Fibroblast of skin of abdomen (primary cell): ENCODE measurements at places on chromosomes 2 and 18.

- DNase-seq = no peak
Measured at GRCh38 chr2:37645836-37646235, 25.6 kb downstream of the CDC42EP3 start.

- no peak for DNase-seq
Measured at GRCh38 chr2:30692829-30693275, 114.4 kb downstream of the CAPN13 start.

DNA sequence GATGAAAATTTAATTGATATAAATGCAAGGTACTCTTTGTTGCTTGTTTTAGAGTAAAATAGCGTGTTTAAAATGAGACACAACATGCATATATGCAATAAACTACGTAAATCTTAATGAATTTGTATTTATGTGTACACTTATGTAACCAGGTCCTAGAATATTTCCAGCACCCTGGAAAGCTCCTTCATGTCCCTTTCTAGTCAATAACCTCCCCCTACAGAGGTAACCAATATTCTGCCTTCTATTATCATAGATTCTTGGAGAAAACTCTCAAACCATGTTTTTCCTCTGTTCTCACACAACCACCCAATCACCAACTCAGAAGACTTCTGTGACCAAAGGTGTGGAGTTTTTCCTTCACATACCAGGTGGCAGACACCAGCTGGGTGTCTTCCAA lies 79.6 kb upstream of the THUMPD2 start:
- no peak for DNase-seq

GRCh38 chr2:31703253-31703652 lies 122.5 kb upstream of the SRD5A2 start:
- no peak for DNase-seq

GRCh38 chr18:32958746-32959145 lies 185.9 kb upstream of the KLHL14 start:
- no peak for DNase-seq

DNA sequence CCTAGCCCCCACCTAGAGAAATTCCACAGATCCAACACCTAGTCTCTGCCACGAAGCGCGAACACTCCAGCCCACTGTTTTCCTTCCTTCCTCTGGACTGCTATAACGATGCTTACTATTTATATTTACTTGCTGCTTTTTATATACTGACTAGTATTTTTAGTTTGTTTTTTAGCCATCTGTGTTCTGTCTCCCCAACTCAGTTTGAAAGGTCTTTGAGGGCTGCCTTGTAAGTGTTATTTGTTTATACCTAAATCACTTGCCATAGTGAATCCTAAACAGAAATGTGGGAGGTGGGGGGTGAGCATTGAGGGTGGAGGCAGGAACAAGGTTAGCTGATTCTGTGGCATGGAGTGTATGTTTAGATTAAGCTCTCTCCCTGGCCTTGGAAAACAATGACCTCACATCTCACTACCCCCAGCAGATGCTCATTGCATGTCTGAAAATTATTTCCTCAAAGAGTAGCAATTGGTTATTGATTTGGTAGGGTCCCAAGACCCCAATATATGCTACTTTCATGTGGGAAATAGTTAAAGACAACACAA lies 1.1 kb upstream of the NCKAP5 start:
- no peak for DNase-seq
